Progenitor cell of endocrine pancreas (in vitro differentiated cells): ENCODE measurements at places on chromosomes 11 and 22.

DNA sequence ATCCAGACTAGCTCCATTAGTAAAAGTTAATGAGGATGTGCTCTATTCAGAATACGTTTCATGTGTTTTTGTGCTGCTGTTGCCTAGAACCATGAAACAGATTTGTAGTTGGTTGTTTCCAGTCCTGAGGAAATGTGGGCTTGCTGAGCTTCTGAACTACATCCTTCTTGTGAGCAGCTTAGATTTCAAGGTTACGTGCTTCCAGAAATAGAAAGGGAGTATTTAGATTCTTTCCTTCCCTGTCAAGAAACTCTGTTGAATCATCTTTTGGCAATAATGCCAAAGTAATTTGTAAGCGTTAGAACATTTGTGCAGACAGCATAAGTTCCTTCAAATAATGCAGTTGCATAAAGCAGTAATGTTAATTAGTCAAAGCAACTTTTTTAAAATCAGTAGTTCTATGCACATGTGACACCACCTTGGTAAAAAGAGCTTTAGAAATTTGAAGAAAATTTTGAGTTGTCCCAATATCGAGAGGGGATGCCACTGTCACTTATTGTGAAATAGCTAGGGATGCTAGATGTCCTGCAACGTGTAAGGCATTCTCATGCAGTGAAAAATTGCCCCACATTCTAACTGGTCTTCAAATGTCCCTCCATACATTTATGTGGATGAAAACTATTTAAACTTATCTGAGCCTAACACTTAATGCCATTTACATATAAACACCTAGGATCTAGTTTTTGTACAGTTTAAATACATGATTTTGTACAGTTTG lies 169.6 kb downstream of the ETS1 start:
- no peak overlapping the region for H3K4me3 ChIP-seq
- H3K27ac ChIP-seq, result no peak overlapping the region
- no peak for DNase-seq
- H3K4me1 ChIP-seq, result peaks cover 1% of the 10 kb centered on the region
- H3K27me3 ChIP-seq, result peaks cover 17% of the 10 kb centered on the region

DNA sequence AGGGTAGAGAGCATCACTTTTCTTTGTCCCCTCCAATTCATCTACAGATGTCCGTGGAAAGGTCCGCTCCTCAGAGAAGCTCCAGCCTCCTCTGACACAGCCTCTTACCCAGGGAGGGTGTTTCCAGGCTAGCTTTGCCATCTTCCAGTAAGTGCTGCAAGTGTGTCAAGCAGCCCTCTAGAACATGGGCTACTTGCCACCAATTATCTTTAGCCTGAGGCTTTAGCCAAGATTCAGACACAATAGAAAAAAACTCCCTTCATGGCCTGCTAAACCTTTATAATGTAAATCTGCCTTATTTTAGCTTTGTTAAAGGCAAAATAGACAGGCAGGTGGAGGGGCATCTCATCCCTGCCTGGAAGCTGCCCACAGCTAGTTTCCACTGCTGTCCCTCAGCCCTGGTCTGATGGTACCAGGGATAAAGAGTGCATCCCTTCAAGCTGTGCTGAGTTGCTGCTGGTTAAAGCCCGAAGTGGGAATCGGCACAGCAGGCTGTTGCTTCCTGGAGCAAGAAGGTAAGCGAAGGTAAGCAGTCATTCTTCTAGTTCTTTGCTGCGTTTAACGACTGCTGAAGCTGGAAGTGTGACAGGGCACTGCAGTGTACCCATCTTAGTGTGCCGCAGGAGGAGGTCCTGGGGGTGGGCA lies 190.1 kb upstream of the E2F8 start:
- no peak for DNase-seq
- H3K4me1 ChIP-seq, result peaks cover 24% of the 10 kb centered on the region
- H3K4me3 ChIP-seq, result no peak overlapping the region
- no peaks in the 10 kb centered on the region for H3K36me3 ChIP-seq

GRCh38 chr11:5665746-5666401 lies 19.0 kb downstream of the TRIM5 start:
- H3K4me1 ChIP-seq, result peaks cover 5% of the 10 kb centered on the region
- no peak overlapping the region for H3K4me3 ChIP-seq
- H3K27ac ChIP-seq, result peak overlapping the region; percentile 46
- no peak for DNase-seq
- H3K36me3 ChIP-seq, result peaks cover 34% of the 10 kb centered on the region
- no peaks in the 10 kb centered on the region for H3K27me3 ChIP-seq

- no peak overlapping the region for H3K27ac ChIP-seq
- H3K4me3 ChIP-seq, result no peak overlapping the region
- DNase-seq, result no peak
- H3K36me3 ChIP-seq, result no peaks in the 10 kb centered on the region
Measured at GRCh38 chr11:46457021-46457420, 65.4 kb upstream of the CHRM4 start.

DNA sequence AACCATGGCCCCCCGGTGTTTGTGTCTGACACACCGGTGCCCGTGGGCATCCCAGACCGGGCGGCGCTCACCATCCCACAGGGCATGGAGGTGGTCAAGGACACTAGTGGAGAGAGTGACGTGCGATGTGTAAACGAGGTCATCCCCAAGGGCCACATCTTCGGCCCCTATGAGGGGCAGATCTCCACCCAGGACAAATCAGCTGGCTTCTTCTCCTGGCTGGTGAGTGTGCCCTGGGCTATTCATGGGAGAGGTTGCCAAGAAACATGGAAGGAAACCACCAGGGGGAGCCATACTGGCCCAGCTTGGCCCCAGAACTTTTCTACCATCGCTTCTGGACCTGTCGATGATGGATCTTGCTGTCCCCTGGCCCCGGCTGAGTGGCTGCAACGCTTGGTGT lies 36.5 kb downstream of the PRDM11 start:
- H3K4me1 ChIP-seq, result peaks cover 5% of the 10 kb centered on the region
- H3K27me3 ChIP-seq, result peaks cover 4% of the 10 kb centered on the region
- H3K36me3 ChIP-seq, result peaks cover 11% of the 10 kb centered on the region
- no peak for DNase-seq
- H3K27ac ChIP-seq, result no peak overlapping the region

- no peak overlapping the region for H3K4me3 ChIP-seq
- peaks cover 7% of the 10 kb centered on the region for H3K36me3 ChIP-seq
- H3K27ac ChIP-seq, result no peak overlapping the region
- no peak for DNase-seq
- peaks cover 6% of the 10 kb centered on the region for H3K4me1 ChIP-seq
Measured at GRCh38 chr22:42910221-42910942, 53.3 kb upstream of the ARFGAP3 start.

GRCh38 chr22:22810471-22810870 lies 77.1 kb upstream of the IGLL5 start:
- H3K36me3 ChIP-seq, result no peaks in the 10 kb centered on the region
- no peak overlapping the region for H3K4me3 ChIP-seq
- peaks cover 12% of the 10 kb centered on the region for H3K27me3 ChIP-seq
- no peak overlapping the region for H3K27ac ChIP-seq
- peaks cover 18% of the 10 kb centered on the region for H3K4me1 ChIP-seq

DNA sequence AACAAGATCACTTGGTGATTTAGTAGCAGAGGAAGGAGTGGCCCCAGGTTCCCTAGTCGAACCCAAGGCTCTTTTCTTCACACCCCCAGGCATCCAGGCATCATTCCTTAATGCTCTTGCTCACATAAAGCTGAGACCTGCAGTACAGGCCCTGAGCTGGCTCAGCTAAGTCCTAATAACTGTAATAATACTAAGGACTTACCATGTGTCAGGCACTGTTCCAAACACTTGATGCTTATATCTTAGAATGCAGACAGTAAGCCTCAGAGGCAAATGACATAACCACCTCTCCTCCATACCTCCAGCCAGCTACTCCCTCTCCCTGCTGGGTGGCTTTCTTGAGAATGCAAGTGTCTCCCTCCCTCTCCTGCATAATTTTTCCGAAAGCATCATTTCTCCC lies 33.2 kb downstream of the ANKK1 start:
- H3K27me3 ChIP-seq, result peaks cover 10% of the 10 kb centered on the region
- no peak for DNase-seq
- H3K36me3 ChIP-seq, result no peaks in the 10 kb centered on the region
- no peak overlapping the region for H3K4me3 ChIP-seq
- H3K4me1 ChIP-seq, result no peaks in the 10 kb centered on the region
- no peak overlapping the region for H3K27ac ChIP-seq

GRCh38 chr22:23763579-23763945 lies 772 bp downstream of the C22orf15 start:
- H3K36me3 ChIP-seq, result no peaks in the 10 kb centered on the region
- H3K27ac ChIP-seq, result no peak overlapping the region
- peaks cover 4% of the 10 kb centered on the region for H3K27me3 ChIP-seq

DNA sequence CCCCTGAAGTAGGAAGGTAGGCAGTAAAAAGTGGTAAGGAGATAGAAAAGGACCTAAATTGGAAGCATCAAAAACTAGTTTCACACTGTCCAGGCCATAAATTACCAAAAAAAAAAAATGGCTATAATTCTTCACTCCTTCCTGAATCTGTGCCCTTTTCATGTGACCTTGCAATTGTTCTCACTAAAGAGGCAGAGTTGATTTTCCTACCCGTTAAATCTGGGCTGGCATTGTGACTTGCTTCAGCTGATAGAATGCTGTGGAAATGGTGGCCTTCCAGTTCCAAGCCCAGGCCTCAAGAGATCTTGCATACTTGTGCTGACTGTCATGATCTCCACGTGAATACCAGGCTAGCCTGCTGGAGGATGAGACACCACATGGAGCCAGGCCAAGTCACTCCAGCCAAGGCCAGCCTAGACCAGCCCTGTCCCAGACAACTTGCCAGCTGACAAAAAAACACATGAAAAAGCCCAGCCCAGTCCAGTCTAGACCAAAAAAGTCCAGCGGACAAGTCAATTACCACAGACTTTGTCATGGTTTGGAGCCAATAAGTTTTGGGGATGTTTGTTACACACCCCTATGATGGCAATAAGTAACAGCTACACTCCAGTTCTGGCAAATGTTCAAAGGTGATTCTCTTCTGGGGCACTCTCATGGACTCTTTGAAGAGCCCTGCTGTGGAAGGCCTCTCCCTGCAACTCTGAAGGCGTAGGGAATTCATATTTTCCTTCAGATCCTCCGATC lies 51.4 kb upstream of the NUP50 start:
- H3K4me1 ChIP-seq, result no peaks in the 10 kb centered on the region
- H3K27me3 ChIP-seq, result peaks cover 16% of the 10 kb centered on the region
- no peak overlapping the region for H3K27ac ChIP-seq
- H3K36me3 ChIP-seq, result no peaks in the 10 kb centered on the region
- no peak overlapping the region for H3K4me3 ChIP-seq

DNA sequence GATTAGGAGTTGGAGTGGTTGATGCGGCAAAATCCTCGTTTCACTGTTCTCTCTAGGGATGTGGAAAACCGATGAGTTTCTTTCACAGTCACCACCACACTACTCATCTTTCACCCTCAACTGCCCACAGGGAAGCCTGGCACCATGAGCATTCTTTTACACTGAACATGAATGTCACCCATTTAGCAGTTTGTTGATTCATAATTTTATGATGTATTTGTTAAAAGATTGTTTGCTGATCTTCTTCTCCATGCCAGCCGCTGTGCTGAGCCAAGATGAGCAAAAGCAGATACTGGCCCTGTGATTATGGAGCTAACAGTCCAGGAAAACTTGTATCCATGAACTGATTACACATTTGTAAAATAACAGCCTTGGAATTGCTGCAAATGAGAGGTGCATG lies 3.9 kb upstream of the SCGB1D2 start:
- H3K4me1 ChIP-seq, result no peaks in the 10 kb centered on the region
- no peak overlapping the region for H3K4me3 ChIP-seq
- no peak for DNase-seq
- no peak overlapping the region for H3K27ac ChIP-seq
- no peaks in the 10 kb centered on the region for H3K36me3 ChIP-seq
- peaks cover 46% of the 10 kb centered on the region for H3K27me3 ChIP-seq

GRCh38 chr11:8832571-8833260 lies 78.3 kb upstream of the AKIP1 start:
- DNase-seq, result no peak
- peaks cover 4% of the 10 kb centered on the region for H3K36me3 ChIP-seq
- no peak overlapping the region for H3K27ac ChIP-seq
- no peaks in the 10 kb centered on the region for H3K27me3 ChIP-seq
- H3K4me1 ChIP-seq, result peaks cover 2% of the 10 kb centered on the region

- H3K4me1 ChIP-seq, result peaks cover 18% of the 10 kb centered on the region
- no peaks in the 10 kb centered on the region for H3K36me3 ChIP-seq
- H3K27me3 ChIP-seq, result peaks cover 49% of the 10 kb centered on the region
- DNase-seq, result no peak
Measured at GRCh38 chr11:33775832-33776470, 1.6 kb upstream of the FBXO3 start.

- DNase-seq, result no peak
- H3K27me3 ChIP-seq, result no peaks in the 10 kb centered on the region
- no peak overlapping the region for H3K4me3 ChIP-seq
- no peak overlapping the region for H3K27ac ChIP-seq
Measured at GRCh38 chr11:83162377-83162776, 5.4 kb downstream of the PCF11 start.

- H3K27ac ChIP-seq, result no peak within 1 kb of the TSS
- no peak for DNase-seq
- peaks cover 4% of the 10 kb centered on the region for H3K4me1 ChIP-seq
Measured at GRCh38 chr11:109421981-109422869, at the start of gene C11orf87. TSS of gene C11orf87 (plus strand) at chr11:109422190. CDS start at chr11:109423634, 1,444 bp downstream.

- H3K4me3 ChIP-seq, result no peak overlapping the region
- no peak overlapping the region for H3K27ac ChIP-seq
- no peaks in the 10 kb centered on the region for H3K27me3 ChIP-seq
- peaks cover 1% of the 10 kb centered on the region for H3K36me3 ChIP-seq
- no peak for DNase-seq
Measured at GRCh38 chr11:44831605-44832394, 105.0 kb downstream of the TSPAN18 start.
